ENCODE measurements at places on chromosomes 1 and 21.
A peak's percentile ranks its signal among the peaks of the same experiment; 100 is the strongest.

DNA sequence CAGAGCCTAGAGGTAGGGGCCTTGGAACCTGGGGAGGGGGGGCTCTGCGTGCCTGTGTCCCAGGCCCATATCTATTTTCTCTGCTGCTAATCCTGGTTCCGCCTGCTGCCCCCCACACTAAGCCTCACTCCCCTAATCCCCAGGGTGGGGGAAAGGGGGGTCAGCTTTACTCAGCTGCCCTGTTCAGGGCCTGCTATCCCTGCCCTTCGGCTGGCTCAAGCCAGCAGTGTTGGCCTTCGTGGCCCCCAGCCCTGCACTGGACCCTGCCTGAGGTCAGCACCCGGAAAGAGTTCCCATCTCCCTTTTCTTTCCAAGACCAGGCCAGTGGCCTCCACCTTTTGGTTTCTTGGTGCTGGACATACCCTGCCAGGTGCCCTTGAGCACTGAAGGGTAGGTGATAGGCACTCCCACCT is 8.4 kb downstream of the ZBTB7B start:
- no peak for DNase-seq

DNA sequence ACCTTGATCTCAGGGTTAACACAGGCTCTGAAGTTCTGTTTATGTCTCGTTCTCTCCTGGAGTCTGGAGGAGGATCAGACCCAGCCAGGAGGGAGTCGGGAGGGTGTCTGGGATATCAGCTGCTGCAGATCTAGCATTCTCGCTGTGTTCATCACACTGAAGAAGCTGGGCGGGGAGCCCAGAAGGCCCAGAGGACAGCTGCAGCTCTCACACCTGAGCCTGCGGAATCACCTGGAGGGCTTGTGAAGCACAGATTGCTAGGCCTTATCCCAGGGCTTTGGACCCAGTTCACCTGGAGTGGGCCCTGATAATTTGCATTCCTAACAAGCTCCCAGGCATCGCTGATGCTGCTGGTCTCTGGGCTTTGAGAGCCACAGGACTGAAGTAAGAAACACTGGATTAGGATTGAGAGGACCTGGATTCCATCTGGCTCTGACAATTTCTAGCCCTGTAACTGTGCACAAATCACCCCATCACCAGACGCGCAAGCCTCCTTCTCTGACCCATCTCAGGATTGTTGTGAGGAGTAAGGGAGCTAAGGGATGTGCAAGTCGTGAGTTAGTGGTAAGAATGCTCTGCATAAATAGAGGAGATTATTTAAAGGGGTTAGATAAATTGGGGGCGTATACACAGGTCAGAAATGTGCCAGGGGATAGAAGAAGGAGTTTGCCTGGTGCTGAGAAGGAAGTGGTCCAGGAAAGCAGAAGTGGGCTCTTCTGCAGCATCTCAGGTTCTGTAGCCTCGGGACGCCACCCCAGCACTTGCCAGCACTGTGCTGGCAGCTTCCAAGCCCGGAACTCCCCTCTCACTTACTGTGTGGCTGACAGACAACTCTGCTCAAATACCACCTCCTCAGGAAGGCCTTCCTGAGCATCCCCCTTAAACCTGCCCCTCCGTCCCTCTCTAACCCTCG is 19.1 kb downstream of the ABCA4 start:
- DNase-seq = no peak

GRCh38 chr1:199113265-199113869 is 474.5 kb downstream of the PTPRC start:
- no peak for DNase-seq

- DNase-seq = no peak
Observed at GRCh38 chr21:15894596-15894995, 164.8 kb downstream of the USP25 start.

DNA sequence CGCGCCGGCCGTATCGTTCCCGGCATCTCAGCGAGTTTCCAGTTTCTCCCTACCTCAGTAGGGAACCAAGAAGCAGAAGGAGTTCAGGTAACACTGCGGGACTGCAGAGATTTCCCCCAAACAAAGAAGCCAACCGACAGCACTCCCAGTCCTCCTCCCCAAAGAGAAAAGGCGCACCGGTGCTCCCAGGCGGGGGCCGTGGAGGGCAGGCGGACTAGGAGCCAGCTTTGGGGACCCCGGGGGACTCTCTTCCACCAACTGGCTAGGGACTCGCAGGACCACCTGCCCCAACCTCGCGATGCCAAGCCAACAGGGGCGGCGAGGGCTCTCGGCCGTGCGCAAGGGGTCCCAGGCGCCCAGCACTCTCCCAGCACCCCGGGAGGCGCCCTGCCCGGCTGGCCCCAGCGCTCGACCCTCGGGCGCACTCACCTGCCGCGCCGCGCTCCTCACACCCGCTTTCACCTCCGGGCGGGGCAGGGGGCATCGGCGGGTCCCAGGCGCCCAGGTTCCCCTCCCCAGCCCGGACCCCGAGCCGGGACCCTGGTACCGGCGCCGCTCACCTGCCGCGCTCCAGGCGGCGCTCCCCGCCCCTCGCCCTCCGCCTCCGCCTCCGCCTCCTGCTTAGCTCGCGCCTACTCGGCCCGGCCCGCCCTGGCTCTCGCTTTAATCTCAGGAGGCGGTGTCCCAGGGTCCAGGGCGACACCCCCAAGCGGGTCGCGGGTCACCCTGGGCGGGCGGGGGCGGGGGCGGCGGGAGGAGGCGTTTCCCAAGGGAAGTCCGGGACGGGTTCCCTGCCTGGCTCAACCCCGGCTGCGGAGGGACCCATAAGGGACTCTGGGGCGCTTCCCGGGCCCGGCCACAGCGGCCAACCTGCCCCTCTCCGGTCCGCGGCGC is at the start of gene TMPRSS2:
Gene TMPRSS2 (minus strand): TSS at position 638 of the 894 bp plus-strand sequence. CDS start 10,025 bp downstream, outside the sequence.
- DNase-seq = no peak

DNA sequence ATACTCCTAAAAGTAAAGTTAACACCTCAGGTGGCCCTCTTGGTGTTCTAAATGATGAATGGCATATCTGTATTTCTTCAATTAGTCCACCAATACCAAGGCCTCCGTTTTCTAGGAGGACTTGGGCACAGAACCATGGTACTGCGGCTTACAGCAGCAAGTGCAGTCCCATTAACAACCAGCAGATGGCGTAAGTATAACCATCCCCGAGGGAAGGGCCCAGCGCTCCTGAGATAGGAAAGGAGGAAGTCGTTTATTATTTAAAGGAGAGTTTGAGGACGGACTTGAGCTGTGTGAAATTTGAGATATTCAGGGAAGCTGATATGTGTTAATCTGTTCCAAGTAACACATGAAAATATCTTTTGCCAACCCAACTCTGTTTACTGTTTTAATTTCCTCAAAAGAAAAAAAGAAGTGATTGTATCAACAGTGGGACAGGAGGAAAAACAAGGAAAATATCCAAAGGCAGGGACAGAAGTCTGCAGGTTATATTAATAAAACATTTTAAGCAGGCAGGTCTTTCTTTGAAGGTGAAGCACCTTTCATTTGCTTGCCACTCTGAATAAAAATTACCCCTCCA is 37.7 kb upstream of the KCNJ15 start:
- peak; percentile 41 for DNase-seq

- DNase-seq = no peak
Observed at GRCh38 chr21:25080661-25081060, 526.6 kb downstream of the MRPL39 start.

DNA sequence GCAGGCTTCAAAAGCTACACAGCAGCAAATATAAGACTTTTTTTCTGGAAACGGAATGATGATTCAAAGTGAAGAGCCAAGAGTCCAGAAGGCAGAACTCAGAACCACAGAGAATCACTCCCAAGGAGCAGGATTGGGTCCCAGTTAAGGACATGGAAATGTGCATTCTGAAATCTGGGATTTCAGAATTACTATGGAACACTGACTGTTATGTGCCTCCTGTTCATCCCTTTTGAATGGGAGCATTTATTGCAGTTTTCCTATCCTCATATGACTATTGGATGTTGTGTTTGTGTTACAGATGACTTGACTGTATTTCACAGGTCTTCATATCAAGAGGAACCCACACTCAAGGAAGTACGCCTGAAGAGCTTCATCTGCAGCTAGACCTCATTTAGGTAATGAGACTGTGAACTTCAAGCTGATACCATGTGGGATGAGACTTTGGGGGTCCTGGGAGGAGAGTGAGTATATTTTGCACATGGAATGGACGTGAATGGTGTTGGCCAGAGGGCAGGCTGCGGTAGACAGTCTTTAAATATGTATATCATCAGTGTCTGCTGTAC is 17.1 kb upstream of the CAP1 start:
- no peak for DNase-seq

GRCh38 chr1:226712742-226713419 is 26.2 kb downstream of the ITPKB start:
- no peak for DNase-seq

DNA sequence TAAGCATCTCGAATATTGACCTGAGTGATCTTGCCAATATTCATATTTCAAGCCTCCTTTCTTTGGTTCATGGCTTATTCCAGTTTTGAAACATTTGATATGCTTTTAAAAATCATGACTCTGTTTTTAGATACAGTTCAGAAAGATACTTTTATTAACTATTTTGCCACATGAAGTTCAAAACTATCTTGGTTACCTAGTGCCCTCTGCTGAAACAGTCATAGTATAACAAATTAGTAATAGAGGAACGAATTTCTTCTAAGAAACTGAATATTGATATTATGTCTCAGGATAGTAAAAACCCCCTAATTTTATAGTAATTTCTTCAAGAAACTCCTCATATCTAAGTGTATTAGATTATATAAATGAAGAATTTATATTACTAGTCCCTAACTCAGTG is 52.6 kb upstream of the RC3H1 start:
- DNase-seq = peak; percentile 28

- no peak for DNase-seq
Observed at GRCh38 chr1:40479156-40479555, 2.1 kb downstream of the ZFP69 start.

GRCh38 chr1:42533101-42533863 is 70.2 kb downstream of the CCDC30 start:
- no peak for DNase-seq

DNA sequence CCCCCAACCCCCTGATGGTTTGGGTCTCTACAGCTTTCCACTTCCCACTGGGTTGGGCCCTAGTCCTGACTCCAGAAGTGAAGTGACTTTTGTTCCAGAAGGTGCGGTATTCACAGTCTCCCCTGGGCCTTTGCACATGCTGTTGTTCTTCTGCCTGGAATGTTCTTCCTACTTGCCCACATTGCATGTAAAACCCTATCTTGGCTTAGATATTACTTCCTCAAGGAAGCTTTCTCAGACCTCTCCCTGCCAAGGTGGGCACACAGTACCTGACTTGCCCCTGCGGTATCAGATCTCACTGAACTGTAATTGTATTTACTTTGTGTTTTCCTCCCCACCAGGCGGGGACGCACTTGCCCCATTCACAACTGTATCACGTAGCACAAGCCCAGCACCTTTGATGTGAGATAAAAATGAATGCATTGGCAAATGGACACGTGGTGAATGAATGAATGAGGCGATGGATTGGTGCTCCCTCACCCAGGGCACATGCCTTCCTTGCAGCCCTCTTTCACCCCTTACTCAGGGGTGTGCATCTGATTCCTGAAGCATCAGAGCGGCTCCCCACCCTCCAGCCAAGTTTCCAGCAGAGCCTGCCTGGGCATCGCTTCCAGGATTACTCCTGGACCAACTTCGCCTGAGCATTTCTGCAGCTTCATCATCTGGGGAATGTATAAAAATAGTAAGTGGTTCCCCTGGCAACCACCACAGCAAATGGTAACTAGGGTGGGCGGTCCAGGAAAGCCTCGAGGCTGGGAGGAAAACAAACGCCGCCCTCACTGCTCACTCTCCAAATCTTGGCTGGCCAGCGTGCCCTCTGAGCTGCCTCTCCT is 19.8 kb downstream of the NENF start:
- no peak for DNase-seq

DNA sequence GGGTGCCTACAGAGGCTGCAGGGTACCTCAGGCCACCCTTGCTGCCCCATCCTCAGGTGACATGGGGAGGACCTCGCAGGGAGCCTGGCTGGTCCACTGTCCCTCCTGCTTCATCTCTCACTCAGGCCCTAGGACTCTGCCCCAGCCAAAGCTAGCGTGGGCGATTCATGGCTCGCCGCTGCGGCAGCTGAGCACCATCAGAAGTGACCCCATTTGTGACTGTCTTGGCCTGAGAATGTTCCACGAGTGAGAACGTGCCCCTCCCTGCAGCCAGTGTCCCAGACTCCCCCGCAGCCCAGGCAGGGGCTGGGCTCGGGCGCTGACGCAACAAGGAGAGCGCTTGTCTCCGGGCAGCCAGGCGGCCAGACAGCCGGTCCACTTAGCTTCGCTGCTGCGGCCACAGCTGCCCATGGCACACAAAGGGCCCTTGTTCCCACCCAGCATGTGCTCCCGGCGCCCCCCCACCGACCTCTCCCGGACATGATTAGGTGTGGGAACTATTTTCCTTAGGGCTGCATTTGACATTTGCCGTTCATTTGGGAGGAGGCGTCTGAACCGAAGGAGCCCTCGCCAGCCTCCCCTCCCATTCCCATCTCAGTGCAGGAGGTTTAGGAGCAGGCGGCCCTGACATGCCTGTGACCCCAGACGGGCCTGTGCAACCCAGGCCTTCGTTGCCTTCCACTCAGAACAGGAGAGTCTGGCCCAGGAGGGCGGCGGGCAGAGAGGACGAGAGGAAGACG is 19.3 kb upstream of the POFUT2 start:
- no peak for DNase-seq

- no peak for DNase-seq
Observed at GRCh38 chr21:45937721-45938452, 43.7 kb upstream of the COL6A1 start.

DNA sequence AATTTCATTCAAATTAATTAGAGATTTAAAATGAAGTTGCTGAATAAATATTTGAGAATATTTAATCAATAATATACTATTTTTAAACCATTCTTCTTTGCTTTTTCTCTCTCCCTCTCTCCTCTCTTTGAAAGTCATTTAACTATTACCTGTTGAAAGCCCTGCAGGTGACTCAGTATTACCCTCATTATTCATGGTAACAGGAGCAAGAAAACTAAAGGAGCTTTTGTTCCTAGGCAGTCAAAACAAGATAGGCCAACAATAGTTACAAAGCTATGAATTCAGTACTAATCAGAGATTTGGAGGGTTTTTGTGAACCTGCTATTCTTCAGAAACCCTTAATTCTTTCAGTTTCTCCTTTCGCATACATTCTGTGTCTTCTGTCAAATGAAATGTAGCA is 721.3 kb upstream of the NCAM2 start:
- no peak for DNase-seq

Measured in GM13977 (cell line).